Astrocyte (in vitro differentiated cells and primary cell): ENCODE measurements at places on chromosomes 13 and 19. TPM values are rescaled to one million over a fixed set of nuclear protein-coding genes. Genes with fewer than 3 reads are reported as not detected.

SLAIN1 gene
- total RNA-seq: 2.6 and 3.4 TPM in 2 replicates

USHBP1 gene
- total RNA-seq: 0.27 TPM in 1 of 2 replicates, not detected in the other

CYP2A7 gene
- total RNA-seq: not detected in 2 replicates

KDELR1 gene
- 370 and 396 TPM in 2 replicates for total RNA-seq

TBXA2R gene
- 0.31 and 0.39 TPM in 2 replicates for total RNA-seq

PIAS4 gene
- total RNA-seq: 26.0 and 26.4 TPM in 2 replicates

URAD gene
- not detected in 2 replicates for total RNA-seq

GRCh38 chr19:33779849-33780248, 16.8 kb upstream of the KCTD15 start:
- H3K4me1 ChIP-seq: peaks cover 27% of the 10 kb centered on the region
- no peak overlapping the region for H3K27ac ChIP-seq
- peaks cover 6% of the 10 kb centered on the region for H3K27me3 ChIP-seq
- no peak for DNase-seq

- no peak overlapping the region for H3K4me3 ChIP-seq
- H3K27me3 ChIP-seq: no peaks in the 10 kb centered on the region
- H3K27ac ChIP-seq: no peak overlapping the region
- H3K4me1 ChIP-seq: no peaks in the 10 kb centered on the region
Observed at GRCh38 chr13:84843368-84843767, 955.9 kb downstream of the SLITRK6 start.

GRCh38 chr13:75796825-75797224, 160.7 kb downstream of the LMO7 start:
- H3K27ac ChIP-seq: no peak overlapping the region
- no peak for DNase-seq
- peaks cover 44% of the 10 kb centered on the region for H3K36me3 ChIP-seq
- no peak overlapping the region for H3K4me3 ChIP-seq
- H3K4me1 ChIP-seq: peaks cover 20% of the 10 kb centered on the region

DNA sequence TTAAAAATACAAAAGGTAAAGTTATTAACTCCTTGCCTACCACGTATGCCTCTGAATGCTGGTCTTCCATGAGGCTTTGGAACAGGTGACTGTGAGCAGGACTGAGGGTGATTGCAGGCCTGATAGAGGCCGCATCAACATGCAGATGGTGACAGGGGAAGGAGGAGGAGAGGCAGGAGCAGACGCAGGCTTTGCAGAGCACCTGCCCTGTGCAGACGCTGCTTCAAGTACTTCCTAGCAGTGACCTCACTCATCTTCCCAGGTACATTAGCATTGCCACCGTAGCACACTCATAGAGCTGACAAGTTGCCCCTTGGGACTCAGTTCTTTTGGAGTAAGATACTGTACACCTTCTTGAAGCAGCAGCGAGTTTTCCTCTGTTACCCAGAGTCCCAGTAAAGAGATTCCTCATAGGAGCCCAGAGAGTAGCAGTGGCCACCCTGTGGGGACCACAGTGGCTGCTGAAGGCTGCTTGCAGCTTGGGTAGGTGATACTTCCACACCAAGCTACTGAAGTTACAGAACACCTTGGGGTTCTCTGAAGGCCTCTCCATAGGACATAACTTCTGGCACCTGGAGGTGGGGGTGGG, 56.0 kb downstream of the ZNF536 start:
- H3K4me1 ChIP-seq: no peaks in the 10 kb centered on the region
- H3K36me3 ChIP-seq: no peaks in the 10 kb centered on the region
- no peaks in the 10 kb centered on the region for H3K27me3 ChIP-seq
- no peak overlapping the region for H3K4me3 ChIP-seq
- no peak overlapping the region for H3K27ac ChIP-seq
- DNase-seq: no peak

- DNase-seq: no peak
- no peaks in the 10 kb centered on the region for H3K27me3 ChIP-seq
Observed at GRCh38 chr19:33143897-33144405, 12.0 kb downstream of the WDR88 start.

DNA sequence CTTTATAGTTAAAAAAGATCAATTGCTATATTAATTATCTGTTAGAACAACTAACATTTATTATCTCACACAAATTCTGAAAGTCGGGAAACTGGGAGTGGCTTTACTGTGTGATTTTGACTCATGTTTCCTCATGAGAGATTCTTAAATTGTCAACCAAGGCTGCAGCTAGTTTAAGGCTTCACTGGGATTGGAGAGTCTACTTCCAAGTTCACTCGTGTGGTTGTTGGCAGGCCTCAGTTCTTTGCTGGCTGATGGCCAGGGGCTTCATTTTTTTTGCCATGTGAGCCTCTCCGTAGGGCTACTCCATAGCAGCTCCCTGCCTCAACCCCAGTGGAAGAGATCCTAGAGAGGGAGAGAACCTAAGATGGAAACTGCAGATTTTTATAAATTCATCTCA, 24.5 kb upstream of the LPAR6 start:
- peaks cover under 1% of the 10 kb centered on the region for H3K4me1 ChIP-seq
- H3K27ac ChIP-seq: no peak overlapping the region
- H3K4me3 ChIP-seq: no peak overlapping the region

DNA sequence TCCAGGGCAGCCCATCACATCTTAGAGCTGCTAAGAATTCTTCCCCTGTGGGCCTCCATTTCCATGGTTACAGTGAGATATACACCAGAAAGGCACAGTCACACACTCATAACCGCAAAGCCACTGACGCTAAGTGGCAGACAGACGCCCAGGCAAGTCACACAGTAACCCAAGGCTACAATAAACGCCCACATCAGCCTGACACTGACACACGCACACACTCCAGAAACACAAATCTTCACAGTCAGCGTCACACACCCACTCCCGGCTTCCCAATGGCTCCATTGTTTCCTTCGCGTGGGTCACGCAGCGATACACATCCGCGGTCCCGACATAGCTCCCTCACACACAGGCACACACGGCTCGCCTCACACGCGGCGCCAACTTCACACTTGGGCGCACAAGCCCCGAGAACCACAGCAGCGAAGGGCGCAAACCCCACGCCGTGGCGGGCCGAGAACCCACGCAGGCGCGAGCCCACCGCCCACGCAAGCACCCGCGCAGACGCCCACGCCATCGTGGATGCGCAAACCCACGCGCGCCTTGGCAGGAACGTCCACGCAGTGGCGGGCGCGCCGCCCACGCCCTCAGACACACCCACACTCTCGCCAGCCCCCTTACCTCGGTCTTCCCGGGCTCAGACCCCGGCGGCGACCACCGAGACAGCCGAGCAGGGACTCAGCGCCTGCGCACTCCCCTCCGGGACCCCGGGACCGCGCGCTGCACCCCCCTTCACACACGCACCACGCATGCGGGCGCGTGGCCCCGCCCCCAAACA, at the start of gene ZNF667:
Gene ZNF667, minus strand, starts transcription at position 695 of the 778 bp plus-strand sequence. CDS start 14,975 bp downstream, outside the sequence.
- DNase-seq: peak; percentile 62
- no peaks in the 10 kb centered on the region for H3K36me3 ChIP-seq
- no peaks in the 10 kb centered on the region for H3K27me3 ChIP-seq
- H3K27ac ChIP-seq: peak within 1 kb of the TSS; percentile 87

GRCh38 chr19:19224852-19225494, 13.2 kb downstream of the NCAN start:
- H3K4me3 ChIP-seq: no peak overlapping the region
- no peaks in the 10 kb centered on the region for H3K4me1 ChIP-seq
- DNase-seq: no peak
- no peak overlapping the region for H3K27ac ChIP-seq

- H3K27me3 ChIP-seq: no peaks in the 10 kb centered on the region
- H3K27ac ChIP-seq: no peak overlapping the region
- no peaks in the 10 kb centered on the region for H3K4me1 ChIP-seq
- no peak overlapping the region for H3K4me3 ChIP-seq
- peaks cover 11% of the 10 kb centered on the region for H3K36me3 ChIP-seq
Observed at GRCh38 chr13:24888291-24888931, 124.4 kb downstream of the RNF17 start.

DNA sequence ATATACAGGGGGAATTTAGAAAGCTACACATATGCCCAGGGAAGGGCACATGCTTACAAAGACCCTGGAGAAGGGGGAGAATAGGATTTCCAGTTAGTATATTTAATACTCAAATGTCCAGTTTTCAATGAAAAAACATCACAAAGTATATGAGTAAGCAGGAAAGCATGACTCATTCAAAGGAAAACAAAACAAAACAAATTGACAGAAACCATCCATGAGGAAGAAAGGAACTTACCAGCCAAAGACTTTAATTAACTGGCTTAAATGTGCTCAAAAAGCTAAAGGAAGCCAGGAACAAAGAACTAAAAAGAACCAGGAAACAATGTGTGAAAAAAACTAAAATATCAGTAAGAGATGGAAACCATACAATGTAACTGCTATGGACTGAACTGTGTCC, 716.2 kb upstream of the ARGLU1 start:
- H3K27me3 ChIP-seq: no peaks in the 10 kb centered on the region
- H3K4me1 ChIP-seq: peaks cover 4% of the 10 kb centered on the region
- no peak overlapping the region for H3K4me3 ChIP-seq
- H3K36me3 ChIP-seq: no peaks in the 10 kb centered on the region
- peak; percentile 39 for DNase-seq
- peak overlapping the region; percentile 25 for H3K27ac ChIP-seq

DNA sequence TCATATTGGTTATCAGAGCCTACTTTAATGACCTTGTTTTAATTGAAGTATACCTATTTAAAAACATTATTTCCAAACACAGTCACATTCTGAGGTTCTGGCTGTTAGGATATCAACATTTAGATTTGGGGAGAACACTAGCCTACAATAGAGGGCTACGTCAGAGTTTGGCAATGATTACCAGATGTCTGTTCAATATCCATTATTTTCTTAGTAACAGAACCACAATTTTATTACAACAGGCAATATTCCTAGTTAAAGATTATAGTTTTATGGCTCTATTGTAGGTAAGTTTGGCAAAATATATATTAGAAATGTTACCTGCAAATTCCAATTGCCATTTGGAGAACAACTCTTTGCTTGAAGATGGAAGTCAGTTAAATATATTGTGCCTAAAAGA, 1163.1 kb upstream of the MIR17HG start:
- H3K36me3 ChIP-seq: no peaks in the 10 kb centered on the region
- H3K27ac ChIP-seq: no peak overlapping the region
- DNase-seq: no peak
- no peak overlapping the region for H3K4me3 ChIP-seq
- H3K4me1 ChIP-seq: no peaks in the 10 kb centered on the region

- H3K27ac ChIP-seq: no peak overlapping the region
- peaks cover 4% of the 10 kb centered on the region for H3K36me3 ChIP-seq
- H3K27me3 ChIP-seq: peaks cover 11% of the 10 kb centered on the region
- no peak overlapping the region for H3K4me3 ChIP-seq
- no peak for DNase-seq
Observed at GRCh38 chr19:40811478-40812341, 12.7 kb downstream of the EGLN2 start.

- no peak overlapping the region for H3K27ac ChIP-seq
- no peaks in the 10 kb centered on the region for H3K36me3 ChIP-seq
- H3K27me3 ChIP-seq: no peaks in the 10 kb centered on the region
- DNase-seq: no peak
- no peaks in the 10 kb centered on the region for H3K4me1 ChIP-seq
Observed at GRCh38 chr19:16889366-16889882, 625 bp downstream of the F2RL3 start.

DNA sequence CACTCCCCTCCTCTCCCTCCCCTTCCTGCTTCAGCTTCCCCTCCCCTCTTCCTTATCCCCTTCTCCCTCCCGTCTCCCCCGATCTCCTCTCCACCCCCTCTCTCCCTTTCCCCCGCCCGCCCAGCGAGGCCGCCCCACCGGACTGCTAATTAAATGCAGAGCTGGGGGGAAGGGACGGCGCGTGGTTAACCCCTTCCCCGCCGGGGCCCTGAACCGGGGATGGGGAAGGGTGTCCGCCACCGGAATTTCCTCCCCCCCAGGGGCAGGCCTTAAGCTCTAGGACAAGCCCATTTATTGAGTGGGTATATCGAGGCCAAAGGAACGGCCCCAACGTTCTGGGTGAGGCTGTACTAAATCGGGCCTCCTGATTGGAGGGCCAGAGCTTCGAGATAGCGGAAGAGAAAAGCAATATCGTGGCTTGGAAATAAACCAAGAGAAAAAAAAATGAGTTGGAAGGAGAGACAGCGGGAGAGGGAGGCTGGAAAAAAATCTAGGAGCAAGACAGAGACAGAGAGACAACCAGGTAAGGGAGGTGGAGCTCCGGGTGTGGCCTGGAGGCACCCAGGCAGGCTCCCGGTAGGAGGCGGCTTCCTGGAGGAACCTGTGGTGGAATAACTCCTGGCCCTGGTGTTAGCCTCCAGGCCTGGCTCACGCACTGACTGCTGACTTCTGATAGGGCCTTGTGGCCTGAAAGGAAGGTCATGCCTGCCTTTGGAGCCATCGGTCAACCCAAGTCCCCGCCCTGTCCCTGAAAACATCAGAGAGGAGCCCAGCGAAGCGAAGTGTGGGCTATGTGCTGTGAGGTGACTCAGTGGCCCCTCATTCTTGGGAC, 11.6 kb upstream of the JUND start:
- no peaks in the 10 kb centered on the region for H3K36me3 ChIP-seq
- peaks cover 35% of the 10 kb centered on the region for H3K4me1 ChIP-seq
- H3K27ac ChIP-seq: peak overlapping the region; percentile 94
